ENCODE measurements at places on chromosomes 12 and 14. TPM values are rescaled to one million over a fixed set of nuclear protein-coding genes. Genes with fewer than 3 reads are reported as not detected.

KRT77 gene
- not detected for total RNA-seq

SPX gene
- total RNA-seq = not detected

PLEKHG3 gene
- 58.1 TPM for total RNA-seq

GRCh38 chr12:14138495-14138894, 157.1 kb upstream of the GRIN2B start:
- no peak for DNase-seq

PRB2 gene
- not detected for total RNA-seq

C12orf76 gene
- total RNA-seq = 9.2 TPM

GRCh38 chr14:103057372-103058163, at the start of gene CDC42BPB:
Gene CDC42BPB (minus strand): TSS chr14:103057549. CDS start chr14:103057173, 376 bp downstream.
- DNase-seq = peak; percentile 95

GRCh38 chr12:8912914-8913313, 1.4 kb upstream of the PHC1 start:
- DNase-seq = no peak

DNA sequence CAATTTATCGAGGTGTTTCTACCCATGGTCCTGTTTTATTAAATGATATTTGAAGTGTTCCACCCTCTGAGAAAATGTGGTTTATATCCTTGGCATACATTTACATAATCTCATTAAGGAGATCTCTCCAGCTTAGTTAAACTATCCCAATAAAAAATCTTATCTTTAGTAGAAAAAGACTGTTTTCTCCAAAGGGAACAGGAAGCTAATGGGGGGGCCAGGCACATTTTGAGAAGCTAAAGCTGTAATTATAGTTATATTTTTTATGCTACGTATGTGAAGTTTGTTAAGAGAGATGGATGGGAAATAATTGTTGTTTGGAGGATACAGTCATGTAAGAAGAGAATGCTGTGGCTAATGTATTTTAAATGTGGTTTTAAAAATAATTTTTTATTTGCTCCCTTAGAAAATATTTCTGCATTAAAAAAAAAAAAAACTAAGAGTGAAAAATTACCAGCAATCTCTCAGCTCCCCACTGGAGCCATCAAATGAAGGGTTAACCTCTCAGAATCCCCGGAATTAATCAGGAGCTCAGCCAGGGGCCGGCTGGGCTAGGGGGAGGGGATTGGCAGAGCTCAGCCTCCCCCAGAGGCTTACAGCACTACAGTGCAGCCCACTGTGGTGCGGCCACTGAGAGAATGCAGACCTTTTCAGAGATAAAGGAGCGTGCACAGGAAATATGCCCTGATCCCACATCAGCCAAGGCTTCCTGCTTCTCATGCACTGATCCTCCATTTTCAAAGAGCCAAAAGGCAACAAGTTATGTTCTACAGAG, 185.8 kb downstream of the EGLN3 start:
- no peak for DNase-seq

MYO1A gene
- 1.0 TPM for total RNA-seq

M6PR gene
- 78.4 TPM for total RNA-seq

TEDC1 gene
- total RNA-seq = 7.9 TPM

SLC4A8 gene
- total RNA-seq = 0.79 TPM

DNA sequence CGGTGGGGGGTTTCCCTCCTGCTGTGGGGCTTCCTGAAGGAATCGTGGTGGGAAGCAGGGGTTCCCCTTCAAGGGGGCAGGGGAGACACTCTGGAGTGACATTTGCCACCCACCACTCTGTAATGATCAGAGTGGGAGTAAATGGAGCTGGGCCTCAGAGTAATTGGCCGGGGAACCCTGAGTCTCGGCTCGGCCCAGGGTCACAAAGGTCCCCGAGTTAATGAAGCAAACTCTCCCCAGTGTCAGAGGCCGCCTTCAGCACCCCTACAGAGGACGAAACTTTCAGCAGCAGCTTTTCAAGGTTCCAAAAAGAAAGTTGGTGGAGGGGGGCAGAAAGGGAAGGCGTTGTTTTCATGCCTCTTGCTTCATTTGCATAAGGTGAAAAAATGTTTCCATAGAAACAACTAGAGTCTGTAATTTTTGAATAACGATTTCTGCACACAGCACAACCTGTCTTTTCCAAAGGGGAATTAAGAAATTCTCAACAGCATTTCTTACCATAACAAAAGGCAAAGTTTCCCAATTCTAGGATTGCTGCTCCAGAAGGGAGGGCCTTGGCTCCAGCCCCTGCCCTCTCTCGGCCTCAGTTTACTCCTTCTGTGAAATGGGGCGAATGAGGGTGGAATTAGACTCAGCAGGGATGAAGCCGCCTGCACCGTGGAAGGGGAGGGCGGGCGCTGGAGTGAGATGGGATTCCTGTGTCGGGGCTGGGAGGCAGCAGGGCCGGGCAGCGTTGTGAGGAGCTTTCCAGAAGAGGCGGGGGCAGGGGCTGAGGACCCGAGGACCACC, 67.0 kb upstream of the BEGAIN start:
- DNase-seq = no peak

DNA sequence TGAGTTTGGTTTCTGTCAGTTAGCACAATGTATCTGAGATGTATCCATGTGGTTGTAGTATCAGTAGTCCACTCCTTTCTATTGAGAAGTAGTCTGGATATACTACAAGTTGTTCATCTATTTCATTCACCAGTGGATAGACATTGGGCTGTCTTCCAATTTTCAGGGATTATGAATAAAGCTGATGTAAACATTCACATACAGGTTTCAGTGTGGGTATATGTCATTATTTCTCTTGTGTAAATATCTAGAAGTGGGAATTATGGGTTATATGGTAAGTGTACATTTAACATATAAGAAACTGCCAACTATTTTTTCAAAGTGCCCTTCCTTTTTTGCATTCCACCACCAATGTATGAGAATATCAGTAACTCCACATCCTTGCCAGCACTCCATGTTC, 35.9 kb downstream of the PHLDA1 start:
- DNase-seq = no peak

ARHGEF25 gene
- 82.8 TPM for total RNA-seq

DNA sequence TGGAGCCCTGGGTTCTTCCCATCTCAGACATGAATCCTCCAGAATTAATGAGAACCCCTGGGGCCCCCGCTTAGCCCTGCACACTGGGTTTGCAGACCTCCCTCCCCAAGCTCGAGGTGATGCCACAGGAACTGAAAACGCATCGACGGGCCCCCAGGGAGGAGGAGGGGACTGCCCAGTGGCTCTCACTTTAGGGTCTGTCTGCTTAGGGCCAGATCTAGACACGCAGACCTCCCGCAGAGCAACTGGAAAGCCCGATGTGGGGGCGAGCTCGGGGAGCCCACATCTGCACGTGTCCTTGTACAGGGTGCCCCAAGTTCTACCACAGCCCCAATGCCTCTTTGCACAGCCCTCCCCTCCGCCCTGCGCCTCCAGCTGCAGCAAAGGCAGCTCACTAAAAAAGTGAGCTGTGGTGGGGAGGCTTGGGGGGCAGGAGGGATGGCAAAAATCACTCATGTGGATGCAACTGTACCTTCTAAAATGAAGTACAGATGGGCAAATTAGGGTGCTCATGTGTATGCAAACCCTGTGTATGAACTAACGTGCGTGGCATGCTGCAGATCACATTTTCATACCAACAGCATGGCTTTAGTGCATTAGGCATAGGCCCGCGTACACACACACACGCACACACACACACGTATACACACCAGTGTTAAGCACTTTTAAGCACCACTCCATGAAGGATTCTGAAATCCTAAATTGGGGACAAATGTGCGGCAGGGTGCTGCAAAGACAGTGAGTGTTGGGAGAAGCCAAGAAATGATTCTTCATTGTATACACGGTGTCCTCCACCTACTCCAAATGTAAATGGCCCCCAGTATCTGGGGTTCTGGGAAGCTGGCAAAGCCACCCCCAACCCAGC, 99.9 kb upstream of the MAP1LC3B2 start:
- peak; percentile 78 for DNase-seq

- no peak for DNase-seq
Observed at GRCh38 chr14:37585971-37586796, 8.9 kb downstream of the FOXA1 start.

DNA sequence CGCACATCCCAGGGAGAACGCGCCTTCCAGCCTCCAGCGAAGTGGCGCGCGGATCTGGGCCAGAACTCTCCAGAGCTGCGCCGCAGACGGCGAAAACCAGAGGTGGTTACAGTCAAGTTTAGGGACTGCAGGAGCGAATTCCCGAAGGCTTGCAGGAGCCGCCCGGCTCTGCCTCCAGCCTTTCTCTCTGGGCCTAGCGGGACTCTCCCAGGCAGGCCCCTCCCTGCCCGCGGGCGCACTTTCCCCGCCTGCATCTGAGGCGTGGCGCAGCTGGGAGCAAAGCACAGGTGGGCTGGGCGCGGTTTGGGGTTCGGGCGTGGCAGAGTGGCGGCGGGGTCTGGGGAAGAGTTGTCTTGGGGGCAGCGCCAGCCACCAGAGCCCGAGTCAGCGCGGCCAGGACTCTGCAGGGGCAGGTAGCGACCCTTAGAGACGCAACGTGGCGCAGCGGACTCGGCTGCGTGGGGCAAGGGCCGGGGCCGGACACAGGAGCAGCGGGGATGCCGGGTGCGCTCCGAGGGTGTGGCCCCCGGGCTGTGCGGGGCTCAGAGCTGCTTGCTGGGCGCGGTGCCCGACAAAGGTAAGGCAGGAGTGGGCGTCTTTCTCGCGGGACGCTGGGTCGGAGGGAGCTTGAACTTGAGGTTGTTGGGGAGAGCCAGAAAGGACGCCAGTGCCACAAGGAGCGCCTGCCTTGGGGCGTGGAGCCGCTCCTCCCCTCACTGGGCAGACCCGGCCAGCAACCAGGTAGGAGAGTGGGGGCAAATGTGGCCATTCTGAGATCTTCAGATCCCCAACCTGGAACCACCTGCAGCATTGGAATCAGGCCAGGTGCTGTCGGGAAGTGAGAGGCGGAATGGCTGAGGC, 1126.0 kb downstream of the AACS start:
- no peak for DNase-seq

DNA sequence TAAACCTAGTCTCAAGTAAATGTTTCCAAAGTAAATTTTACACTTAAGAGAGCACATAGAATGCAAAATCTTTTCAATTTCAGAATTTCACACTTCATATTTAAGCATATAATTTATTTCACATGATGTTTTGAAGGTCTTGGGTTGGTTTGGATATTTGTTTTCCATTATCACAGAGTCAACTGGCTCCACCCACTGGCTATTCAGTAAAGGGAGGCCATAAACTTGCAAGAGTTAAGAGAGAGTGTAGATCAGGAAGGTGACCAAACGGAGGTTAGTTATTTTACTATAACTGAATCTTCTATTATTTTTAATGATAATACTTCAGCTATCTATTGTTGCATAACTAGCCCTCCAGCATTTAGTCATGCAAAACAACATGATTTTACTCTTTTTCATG, 6.2 kb upstream of the CPNE8 start:
- DNase-seq = no peak

CMA1 gene
- 0.71 TPM for total RNA-seq

- no peak for DNase-seq
Observed at GRCh38 chr14:68972507-68973218, 6.4 kb downstream of the ACTN1 start.
